ENCODE measurements at places on chromosomes 4 and X. TPM values are rescaled to one million over a fixed set of nuclear protein-coding genes. Genes with fewer than 3 reads are reported as not detected.

Gene PPBP
- 0.68 TPM for polyA plus RNA-seq

Gene GAGE12F
- polyA plus RNA-seq = not detected

Gene DOK7
- polyA plus RNA-seq = 0.13 TPM

Gene HMX1
- polyA plus RNA-seq = not detected

Gene DDX53
- polyA plus RNA-seq = not detected

Gene SYTL4
- polyA plus RNA-seq = 0.87 TPM

Gene SFRP2
- polyA plus RNA-seq = not detected

Gene RIBC1
- 0.42 TPM for polyA plus RNA-seq

Gene QRFPR
- 0.26 TPM for polyA plus RNA-seq

Gene CDKL5
- polyA plus RNA-seq = 2.6 TPM

Gene SCML1
- polyA plus RNA-seq = 12.2 TPM

Gene DCAF4L1
- 0.46 TPM for polyA plus RNA-seq

Gene GABRG1
- polyA plus RNA-seq = not detected

Gene FTSJ1
- 93.4 TPM for polyA plus RNA-seq

Gene NMU
- polyA plus RNA-seq = 5.2 TPM

Gene GLRA2
- not detected for polyA plus RNA-seq

Gene GASK1B
- polyA plus RNA-seq = 3.1 TPM

Gene TEX13D
- not detected for polyA plus RNA-seq

Gene TEX13C
- polyA plus RNA-seq = not detected

Gene MAGEA4
- not detected for polyA plus RNA-seq

Gene PPARGC1A
- polyA plus RNA-seq = 0.08 TPM

Gene UGT2B11
- polyA plus RNA-seq = not detected

Gene COL4A5
- polyA plus RNA-seq = 42.4 TPM

Gene HAND2
- polyA plus RNA-seq = not detected

Gene FGD1
- 8.8 TPM for polyA plus RNA-seq

Gene FRG2
- not detected for polyA plus RNA-seq

Gene GCNA
- polyA plus RNA-seq = 1.0 TPM

Gene BST1
- 1.1 TPM for polyA plus RNA-seq

Gene HSFX3
- not detected for polyA plus RNA-seq

Gene ZNF157
- polyA plus RNA-seq = 0.06 TPM

Gene PPEF2
- 0.03 TPM for polyA plus RNA-seq

Gene WFS1
- polyA plus RNA-seq = 7.0 TPM

Gene PNMA6E
- polyA plus RNA-seq = not detected

Gene DUX4
- polyA plus RNA-seq = not detected

Gene HHIP
- 0.44 TPM for polyA plus RNA-seq

Gene CETN2
- 54.7 TPM for polyA plus RNA-seq

Gene TMEM156
- 0.68 TPM for polyA plus RNA-seq

Gene TMPRSS11B
- 2.0 TPM for polyA plus RNA-seq

Gene MAOA
- 69.7 TPM for polyA plus RNA-seq

Gene APBB2
- 57.3 TPM for polyA plus RNA-seq

Gene CXCL8
- 65.4 TPM for polyA plus RNA-seq

Gene PCDH19
- polyA plus RNA-seq = not detected

Gene DGAT2L6
- polyA plus RNA-seq = not detected

Gene FAM9C
- not detected for polyA plus RNA-seq

Gene LIN54
- 5.9 TPM for polyA plus RNA-seq
